ENCODE measurements at places on chromosomes 2 and 18.

DNA sequence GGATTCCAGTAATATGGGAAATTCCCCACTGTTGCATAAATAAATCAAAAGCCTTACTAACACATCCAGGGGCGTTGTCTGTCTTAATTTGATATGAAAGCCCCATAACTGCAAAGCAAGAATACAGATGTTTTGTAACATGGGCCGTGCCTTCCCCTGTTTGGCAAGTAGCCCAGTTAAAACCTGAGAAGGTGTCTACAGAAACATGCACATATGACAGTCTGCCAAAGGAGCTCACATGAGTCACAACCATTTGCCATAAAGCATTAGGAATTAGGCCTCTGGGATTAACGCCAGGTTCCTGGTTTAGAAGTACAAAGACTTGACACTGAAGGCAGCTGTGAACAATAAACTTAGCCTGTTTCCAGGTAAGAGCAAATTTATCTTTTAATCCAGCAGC is 43.1 kb upstream of the LONRF2 start:
- DNase-seq = peak; percentile 88

DNA sequence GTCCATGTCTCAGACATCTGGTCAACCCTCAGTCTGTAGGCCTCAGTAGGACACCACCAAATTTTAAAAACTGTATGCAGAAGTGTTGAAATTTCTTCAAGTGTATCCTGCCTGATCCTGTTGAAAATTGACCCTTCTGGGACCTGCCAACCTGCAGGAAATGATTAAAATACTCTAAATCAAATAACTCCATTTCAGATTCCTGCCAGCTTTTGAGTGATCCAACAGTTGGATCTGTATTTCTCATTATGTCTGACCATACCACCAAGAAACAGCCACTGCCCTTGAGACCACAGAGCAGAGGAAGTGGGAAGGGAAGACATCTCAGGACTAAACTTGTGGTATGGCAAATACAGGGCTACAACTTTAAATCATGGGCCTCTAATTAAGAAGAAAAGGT is 113.4 kb downstream of the ANTXR1 start:
- no peak for DNase-seq

DNA sequence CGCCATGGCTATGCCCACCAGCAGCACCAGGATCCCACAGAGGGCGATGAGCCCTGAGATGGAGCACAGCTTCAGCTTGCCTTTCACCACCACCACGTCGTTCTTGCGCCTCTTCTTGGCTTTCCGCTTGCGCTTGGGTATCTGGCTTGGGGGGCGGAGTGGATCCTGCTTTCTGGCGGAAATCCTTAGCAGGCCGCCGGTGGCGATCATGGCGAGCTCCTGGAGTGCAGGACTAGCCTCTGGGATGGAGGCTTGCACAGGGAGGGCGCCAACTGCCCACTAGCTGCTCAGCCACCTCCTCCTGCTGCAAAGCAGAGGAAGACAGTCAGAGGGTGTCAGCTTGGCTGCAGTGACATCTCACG is 3.5 kb downstream of the TMEM200C start:
- DNase-seq = no peak

DNA sequence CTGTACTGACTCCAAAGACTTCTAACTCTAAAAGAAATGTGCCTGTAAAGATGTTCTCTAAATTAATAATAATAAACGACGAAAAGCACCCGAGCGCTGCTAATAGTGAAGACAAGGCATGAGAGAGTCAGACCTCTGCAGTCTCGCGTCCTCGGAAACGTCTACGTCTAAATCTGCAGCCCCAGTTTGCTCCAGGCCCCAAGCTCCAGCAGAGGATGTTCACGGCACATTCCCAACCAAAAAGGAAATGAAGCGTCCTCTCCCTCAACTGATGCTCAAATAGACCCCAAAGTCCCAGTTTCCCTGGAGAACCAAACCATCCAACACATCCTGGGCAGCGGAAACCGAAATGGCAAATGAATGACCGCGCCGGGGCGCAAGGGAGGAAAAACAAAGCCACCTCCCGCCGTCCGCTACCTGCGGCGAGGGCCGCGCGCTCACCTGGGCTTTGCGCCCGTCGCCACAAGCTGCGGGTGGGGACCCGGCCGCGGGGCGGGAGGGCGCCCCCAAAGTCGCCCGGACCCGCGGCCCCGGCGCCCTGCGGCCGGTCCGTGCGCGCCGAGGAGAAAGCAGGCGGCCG is 47.1 kb upstream of the CCDC150 start:
- no peak for DNase-seq
